ENCODE measurements at places on chromosomes 7 and 10.

DNA sequence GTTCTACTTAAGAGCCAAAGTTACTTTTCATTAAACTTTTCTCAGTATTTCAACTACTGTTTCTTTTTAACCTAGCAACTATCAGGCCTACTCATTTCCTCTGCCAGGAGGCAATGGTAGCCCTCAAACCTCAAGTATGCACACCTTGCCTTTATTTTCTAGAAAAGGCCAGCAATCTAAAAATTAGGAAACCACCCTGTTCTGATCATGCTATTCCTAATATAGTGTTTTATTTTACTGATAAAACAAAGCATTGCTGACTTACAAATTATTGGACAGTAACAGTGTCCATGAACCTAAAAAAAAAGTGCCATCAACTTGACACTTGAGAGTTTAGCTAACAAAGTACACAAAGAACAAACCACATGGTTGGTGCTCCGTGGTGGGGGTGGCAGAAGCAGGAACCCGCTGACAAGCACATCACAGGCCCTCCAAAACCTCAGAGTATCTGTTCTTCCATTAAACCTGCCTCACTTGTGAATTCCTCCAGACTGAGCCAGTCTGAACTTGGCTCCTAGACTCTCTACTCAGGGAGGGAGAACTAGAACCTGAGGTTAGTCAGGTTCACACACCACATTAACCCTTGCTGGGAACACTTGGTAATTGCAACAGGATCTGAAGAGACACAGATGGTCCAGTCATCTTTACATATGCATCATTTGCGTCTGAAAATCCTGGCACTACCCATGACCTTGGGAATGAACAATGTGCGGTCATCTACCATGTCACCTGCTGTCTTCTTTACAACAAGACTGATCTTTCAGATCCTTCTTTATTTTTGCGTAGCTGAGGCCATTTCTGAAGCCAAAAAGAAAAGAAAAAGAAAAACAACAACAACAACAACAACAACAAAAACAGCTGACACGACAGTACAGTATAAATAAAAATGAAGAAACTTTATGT lies 31.9 kb downstream of the PIP4K2A start:
- peak; percentile 41 for DNase-seq

- DNase-seq, result no peak
Observed at GRCh38 chr10:29922892-29923291, 136.5 kb downstream of the JCAD start.

DNA sequence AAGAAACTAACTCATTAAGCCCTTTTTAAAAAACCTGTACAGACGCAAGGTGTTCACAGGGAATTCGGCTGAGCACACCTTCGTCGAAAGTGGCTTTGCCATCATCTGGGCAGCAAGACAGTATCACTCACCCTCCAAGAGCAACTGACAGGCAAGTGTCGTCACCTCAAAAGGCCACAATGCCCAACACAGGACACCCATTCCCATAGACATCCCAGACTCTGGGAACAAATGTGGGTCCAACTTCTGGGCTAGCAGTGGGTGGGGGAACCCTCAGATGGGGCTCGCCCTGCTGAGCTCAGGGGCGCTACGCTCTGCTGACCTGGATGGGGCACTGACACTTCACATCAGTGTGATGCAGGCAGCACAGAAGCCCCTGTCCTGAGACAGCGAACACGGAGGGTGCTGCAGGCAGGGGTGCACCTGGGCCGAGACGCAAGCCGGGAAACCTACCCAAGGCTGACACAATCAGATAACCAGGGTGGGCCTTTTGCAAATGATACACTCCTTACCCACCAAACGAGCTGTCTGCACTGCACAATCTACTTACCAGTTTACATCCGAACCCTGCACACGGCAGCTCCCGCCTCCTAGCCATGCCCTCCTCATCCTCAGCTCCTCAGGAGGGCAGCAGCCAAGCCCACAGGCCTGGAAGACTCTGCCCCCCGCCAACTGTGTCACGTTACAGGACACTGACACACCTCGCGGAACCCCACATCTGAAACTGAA lies 1.7 kb downstream of the DIP2C start:
- no peak for DNase-seq

DNA sequence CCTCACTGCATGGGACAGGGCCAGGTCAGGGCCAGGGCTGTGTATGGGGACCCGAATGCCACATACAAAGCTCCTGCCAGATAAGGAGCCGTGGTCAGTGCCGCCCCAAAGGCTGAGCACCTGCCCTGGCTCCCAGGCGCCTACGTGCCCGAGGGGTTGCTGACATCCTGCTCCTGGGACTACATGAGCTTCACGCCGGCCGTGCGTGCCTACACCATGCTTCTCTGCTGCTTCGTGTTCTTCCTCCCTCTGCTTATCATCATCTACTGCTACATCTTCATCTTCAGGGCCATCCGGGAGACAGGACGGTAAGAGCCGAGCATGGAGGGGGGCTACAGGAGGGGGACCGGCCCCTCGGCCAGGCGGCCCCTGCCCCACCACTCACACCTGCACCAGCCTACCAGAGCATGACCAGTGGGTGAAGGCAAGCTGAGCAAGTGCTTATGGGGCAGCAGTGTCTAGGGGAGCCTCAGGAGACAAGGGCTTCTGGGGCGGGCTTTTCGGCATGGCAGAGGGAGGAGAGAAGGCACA lies 4.9 kb downstream of the OPN4 start:
- DNase-seq, result no peak

DNA sequence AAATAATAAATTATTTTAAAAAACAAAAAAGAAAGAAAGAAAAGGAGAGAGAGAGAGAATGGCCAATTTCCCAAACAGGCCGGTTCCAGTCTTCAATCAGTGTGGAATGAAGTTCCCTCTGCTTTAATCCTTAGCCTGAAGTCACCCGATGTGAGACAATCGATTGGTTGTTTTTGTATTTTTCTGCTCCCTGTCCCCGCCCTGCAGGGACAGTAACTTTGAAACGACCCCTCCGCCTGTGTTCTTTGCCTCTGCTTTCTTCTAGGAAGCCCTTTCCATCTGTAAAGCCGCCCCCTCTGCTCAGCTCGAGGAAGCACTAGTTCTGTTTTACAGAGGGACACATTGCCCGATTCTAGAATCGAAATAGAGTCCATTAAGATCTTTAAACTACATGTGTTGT lies 33.4 kb downstream of the FOXL3 start:
- no peak for DNase-seq

DNA sequence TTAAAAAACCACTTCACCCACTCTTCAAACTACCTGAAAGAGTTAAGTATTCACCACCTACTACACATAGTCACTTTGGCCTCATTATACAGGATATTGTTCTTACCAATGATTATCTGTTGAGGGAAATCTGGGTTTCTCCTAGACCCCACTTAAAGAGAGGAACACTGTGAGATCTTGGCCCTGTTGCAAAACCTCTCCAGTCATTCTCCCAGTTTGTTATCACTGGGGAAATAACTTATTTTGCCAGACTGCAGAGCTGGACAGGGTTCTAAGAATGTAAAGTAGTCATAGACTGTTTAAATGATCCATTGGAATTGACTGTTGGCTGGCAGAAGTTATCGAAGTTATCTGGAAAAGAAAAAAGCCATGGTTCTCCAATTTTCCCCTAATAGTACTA lies 143.8 kb downstream of the HGF start:
- DNase-seq, result no peak

DNA sequence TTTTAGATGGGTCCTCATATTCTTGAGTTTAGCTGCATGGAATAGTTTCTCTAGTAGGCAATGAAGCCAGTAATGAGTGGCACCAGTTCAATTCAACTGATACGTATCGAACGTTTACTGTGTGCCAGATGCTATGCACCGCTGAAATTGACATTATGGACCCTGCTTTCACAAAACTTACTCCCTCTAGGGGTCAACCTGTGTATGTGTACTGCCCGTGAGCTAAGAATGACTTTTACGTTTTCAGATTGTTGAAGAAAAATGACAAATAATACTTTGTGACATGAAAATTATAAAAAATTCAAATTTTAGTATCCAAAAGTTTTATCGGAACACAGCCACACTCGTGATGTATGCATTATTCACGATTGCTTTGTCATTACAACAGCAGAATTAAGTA lies 95.5 kb downstream of the ZMYND11 start:
- no peak for DNase-seq

DNA sequence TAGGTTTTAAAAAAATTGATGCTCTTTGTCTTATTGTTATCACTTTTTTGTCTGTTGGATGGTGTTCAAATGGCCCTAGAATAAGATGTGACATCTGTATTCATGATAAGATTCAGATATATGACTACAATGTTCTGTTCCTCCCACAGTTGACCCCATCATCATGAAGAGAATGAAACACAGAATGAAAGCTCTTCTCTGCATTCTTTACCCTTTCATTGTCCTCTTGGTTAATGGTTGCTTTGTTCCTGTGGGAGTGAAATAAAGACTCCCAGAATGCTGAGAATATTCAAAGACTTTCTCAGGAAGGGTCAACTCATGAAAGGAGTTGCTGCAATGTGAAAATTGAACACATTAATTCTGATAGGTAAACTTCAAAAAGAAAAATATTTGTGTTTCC lies 1015.8 kb downstream of the SORCS3 start:
- DNase-seq, result no peak

- no peak for DNase-seq
Observed at GRCh38 chr7:92834507-92835260, 1.7 kb downstream of the CDK6 start.

DNA sequence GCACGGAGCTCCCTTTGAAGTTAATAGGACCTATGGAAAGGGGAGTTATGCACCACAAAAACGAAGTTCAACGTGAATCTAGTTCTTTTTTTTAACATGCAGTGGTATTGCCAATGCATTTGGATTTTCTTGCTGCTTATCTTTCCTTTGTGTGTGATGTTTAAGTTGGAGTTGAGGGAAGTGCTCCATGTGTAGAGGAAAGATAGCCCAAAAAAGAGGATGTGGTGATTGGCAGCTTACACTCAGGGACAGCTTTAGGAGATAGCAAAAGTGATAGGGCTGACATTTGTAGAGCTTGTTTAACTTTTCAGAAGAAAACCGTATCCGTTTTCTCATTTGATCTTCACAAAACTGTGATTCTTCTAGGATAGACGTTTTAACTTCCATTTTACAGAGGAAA lies 101.3 kb downstream of the MDFIC start:
- DNase-seq, result no peak

DNA sequence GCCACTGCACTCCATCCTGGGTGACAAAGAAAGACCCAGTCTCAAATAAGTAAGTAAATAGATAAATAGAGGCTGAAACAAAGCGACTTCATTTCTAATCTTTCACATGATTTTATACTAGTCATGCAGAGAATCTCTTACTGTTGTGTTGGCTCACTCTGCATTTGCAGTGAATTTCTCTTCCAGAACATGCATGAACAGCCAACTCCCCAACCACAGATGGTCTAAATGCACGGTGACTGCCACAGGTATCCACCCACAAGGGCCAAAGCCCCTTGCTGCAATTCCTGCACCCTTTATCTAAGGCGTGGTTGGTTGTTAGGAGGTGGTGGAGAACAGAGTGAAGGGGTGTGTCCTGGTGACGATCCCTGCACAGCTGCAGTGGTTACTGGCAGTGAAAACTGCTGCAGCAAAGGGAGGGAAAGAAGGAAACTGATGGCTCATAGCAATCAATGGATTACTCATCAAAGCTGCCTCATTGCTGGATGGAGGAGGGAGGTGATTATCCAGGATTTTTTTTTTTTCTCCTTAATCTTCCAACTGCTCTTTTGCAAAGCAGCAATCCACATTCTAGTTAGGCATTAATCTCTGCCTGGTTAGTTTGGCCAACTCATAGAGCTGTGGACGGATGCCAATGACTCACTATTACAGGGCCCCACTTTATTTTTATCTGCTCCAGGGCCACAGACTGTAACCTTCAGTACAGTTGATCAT lies 50.6 kb downstream of the PRTFDC1 start:
- DNase-seq, result no peak

DNA sequence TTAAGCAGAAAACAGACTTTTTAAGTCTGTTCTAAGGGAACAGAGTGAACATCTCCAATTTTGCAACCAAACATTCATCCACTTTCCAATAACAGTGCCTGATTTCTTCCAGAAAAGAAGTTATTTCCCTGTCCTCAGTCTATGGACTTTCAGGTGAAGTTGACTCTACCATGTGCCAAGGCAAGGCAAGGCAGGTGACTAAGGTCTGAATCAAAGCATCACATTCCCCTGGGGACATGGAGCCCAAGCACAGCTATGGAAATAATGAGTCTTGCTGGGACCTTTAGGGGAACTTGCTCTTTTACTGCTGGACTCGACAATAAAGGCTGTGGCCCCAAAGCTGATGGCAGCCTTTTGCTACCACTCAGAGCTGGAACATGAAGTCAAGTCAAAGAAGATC lies 182.2 kb downstream of the FGFR2 start:
- DNase-seq, result no peak

Measured in activated CD4-positive, alpha-beta T cell treated with anti-CD3 and anti-CD28 coated beads for 1 hour (primary cell).